ENCODE measurements at places on chromosomes 12 and 14.

DNA sequence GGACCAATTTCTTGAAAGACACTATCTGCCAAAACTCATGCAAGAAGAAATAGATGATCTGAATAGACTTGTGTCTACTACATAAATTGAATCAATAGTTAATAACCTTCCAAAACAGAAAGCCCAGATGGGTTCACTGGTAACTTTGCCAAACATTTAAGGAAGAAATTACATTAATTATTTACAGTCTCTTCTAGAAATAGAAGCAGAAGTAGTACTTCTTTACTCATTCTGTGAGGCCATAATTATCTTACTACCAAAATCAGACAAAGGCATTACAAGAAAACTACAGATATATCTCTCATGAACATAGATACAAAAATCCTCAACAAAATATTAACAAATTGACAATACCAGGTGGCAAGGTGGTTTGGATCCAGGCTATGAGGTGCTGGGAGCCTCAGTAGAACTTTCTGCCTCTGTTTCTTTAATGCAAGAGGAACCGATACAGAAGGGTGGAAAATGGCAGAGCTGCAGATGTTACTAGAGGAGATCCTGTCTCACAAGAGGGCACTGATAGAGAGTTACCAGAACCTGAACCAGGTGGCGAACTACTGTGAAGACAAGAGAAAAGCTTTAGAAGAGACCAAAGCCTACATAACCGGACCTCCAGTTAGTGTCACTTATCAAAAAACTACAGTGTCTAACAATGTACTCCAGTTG lies 33.7 kb upstream of the KTN1 start:
- no peak for DNase-seq

DNA sequence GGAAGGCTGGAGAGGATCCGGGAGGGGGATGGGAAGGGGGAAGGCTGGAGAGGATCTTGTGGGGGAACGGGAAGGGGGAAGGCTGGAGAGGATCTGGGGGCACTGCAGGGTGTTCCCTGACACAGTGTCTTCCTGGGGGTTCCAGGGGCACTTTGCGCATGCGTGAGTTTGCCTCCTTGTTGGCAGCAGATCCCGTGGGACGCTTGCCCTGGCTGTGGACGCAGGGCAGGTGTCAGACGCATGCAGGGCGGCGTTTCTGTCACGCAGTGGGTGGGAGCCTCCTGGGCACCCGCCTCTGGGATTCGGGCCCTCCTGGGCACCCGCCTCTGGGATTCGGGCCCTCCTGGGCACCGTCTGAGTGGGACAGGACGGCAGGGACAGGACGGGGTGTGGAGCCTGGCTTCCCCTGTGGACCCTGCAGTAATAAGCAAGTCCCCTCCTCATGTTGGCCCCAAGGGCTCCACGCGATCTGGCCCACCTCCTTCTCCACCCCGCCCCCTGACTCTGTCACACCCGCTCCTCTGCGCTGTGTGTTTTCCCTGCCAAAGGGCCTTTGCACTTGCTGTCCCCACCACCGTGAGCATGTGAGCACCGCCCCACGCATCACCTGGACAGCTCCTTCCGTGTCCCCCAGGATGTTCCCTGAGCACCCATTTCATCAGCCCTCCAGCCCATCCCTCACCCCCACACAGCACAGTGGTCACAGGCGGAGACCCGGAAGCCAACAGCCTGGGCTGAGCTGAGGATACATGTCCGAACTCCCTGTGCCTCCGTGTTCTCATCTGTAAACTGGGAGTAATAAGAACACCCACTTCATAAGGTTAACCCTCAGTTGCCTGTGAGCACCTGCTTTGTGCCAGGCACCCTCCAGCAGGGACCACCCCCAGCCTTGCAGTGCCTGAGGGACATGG lies 4.4 kb downstream of the MMP17 start:
- no peak for DNase-seq

- no peak for DNase-seq
These were observed 97.6 kb upstream of the SLC38A2 start for GRCh38 chr12:46470036-46470627.

DNA sequence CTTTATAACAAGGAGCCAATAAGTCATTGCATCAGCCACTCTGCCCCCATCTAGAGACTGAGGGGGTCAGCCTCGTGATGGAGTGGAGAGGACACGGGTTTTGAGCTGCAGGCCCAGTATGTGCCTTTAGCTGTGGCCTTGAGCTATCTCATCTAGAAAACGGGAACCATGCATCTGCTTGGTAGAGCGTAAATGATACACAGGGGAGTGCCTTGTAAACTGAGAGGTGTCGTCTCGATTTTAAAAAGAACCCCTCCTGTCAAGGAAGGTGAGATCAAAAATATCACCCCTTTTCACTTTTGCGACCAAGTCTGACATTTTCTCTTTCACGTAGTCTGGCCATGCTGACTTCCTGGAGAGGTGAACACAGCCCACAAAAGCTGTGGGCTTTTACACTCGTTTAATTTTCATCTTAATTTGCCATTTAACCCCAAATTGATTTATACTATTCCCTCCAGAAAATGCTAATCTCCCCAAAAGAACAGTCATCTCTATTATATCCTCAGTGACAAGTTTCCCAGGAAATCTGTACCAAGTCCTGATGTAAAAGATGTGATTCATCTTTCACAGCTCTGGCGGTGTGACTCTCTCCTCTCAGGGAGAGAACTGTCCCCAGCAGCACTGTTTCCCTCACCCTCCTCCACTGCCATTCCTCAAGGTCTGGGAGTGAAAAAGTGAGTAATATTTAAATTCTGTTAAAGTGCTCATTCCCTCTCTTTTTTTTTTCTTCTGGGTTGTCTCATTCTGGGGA lies 30.6 kb downstream of the VCPKMT start:
- DNase-seq, result no peak

DNA sequence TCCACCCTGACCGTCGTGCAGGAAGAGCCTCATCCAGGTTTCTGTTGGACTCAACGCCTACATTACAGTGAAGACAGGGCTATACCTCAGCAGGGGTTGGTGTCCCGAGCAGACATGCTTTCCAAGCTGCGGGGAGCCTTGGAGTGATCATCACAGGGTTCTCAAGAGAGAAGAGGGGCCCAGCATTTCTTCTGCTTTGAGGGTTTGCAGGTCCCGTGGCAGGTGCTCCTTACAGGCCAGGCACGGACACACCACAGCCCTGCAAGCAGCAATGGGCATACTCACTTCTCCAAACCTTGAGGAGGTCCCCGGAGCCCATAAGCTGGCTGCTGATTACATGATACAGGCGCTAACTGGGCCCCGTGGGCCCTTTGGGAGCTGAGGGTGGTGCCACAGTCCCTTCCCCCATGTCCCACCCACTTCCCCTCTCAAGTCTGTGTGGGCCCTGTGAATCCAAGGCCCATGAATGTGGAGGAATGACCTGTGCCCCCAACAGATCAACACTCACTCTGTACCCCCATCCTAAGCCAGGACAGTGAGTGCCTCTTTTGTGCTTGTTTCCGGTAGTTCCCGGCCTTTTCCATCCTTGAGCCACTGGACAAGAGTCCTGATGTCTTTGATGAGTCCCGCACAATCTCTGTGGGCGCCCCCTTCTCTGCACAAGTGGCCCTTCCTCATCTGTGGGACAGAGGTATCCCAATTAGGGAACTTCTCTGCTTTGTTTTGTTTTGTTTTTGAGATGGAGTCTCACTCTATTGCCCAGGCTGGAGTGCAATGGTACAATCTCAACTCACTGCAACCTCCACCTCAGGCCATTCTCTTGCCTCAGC lies 1.1 kb downstream of the AQP2 start:
- no peak for DNase-seq

DNA sequence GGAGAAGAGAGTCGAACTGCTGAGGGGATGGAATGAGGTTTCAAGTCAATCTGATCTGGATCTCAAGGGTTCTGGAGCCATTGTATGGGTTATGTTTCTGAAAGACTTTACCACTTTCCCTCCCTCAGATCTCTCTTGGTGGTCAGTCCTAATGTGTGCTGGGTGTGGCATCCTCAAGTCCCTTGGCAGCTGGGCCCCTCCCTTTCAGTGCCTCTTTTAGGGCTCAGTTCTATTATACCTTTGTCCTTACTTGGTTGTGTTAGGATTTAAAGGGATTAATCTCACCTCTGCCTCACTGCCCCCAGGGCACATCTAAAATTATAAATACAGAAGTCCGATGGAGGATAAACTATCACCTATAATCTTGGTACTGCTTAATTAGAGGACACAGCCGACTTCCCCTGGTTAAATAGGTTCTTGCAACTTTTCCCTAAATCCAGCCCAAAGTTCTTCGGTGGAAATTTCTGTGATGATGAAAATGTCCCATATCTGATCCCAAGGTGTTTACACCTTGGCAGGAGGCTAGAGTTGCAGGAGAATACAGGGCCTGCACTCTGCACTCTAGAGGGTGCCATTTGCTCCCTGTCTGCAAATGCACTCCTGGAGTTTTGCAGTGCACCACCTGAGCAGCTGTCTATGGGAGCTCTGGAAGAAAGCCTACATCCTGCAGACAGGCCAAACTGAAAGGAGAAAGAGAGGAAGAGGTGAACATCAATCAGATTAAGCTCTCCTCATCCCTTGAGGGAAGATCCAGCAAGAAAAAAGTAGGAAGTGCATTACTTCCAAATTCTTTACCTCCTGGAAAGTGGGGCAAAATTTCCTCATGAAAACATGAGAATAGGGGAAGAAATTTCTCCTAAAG lies 106.8 kb downstream of the NUAK1 start:
- DNase-seq, result no peak

DNA sequence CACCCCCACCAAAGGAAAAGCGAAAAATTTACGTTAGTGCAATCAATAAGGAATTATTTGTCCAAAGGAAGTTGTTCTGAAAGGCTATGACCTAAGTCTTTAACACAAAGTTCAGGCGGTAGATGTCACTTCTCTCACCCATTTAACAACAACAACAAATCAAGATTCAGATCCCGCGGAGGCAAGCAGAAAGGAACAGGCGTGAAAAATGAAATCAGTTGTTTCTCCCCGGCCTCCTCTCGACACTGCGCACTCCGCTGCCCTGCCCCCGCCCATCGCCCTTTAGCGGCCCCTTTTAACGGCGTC lies 1.4 kb downstream of the DENND5B start:
- DNase-seq, result no peak

DNA sequence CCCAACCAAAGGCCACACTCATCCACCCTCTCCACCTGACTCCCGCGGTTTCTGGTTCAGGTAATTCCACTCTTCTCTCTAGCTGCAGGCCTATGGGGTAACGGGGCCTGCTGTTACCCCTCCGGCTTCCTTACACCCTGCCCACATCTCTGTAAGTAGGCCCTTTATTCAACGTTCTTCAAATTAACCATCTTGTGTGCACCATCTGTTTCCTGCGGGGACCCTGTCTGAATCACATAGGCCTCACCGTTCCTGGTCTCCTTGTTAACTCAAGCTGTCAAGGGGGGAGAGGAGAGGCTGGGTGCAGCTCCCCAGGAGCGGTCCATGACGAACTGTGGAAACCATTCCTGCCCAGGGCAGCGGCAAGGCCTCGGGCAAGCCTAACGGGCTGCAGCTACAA lies 9.3 kb upstream of the DLK1 start:
- DNase-seq, result no peak

GRCh38 chr12:120346031-120346430 lies 18.5 kb upstream of the PLA2G1B start:
- DNase-seq, result no peak
